Left colon (tissue), 2 donors: ENCODE measurements at places on chromosomes 4 and X. TPM values are rescaled to one million over a fixed set of nuclear protein-coding genes. Genes with fewer than 3 reads are reported as not detected.

TRIM75 gene
- not detected for total RNA-seq

LETM1 gene
- total RNA-seq = 112 TPM

UCHL1 gene
- total RNA-seq = 4.4 TPM

EMCN gene
- 2.5 TPM for total RNA-seq

DNA sequence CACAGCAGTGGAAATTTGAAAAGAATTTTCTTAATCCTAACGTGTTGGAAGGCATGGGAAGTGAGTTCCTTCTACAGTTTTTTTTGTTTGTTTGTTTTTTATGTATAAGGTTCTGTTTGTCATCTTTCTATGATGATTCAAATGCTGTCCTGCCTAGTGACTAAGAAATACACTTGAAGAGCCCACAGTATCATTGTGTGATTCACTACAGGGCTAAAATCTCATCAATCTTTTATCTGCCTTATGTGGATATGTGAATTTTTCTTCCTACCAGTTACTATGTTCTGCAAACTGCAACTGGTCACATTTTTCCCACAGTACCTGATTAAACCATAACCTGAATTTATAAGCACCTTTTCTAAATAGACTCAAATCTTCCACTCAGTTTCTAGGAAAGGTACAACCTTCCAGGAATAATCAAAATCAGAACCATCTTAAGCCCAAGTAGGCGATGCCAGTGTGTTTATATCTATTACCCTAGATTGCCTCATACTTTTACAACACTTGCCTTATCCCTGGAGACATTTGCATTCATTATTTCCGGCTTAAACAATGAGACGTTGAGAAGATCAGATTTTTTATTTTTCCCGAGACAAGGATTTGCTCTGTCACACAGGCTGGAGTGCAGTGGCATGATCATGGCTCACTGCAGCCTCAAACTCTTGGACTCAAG, 214.6 kb upstream of the GALNT7 start:
- DNase-seq = no peak

GRCh38 chr4:26410385-26411293, 79.6 kb downstream of the CCKAR start:
- DNase-seq = no peak

DNA sequence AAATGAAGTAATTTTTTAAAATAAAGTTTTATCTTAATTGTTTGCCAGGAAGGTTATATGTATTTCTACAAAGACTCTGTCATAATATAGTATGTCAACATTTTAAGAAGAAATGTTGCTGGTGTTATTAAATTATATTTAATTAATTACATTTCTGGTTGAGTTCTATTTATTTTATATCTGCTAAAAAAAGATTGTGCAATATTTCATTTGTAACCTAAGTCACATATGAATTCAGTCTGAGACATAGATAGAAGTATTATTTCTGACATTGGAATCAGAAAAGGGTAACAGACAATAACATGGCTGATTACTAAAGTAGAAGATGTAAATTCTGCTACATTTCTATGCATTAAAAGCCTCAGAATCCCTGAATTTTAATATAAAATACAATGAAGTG, 1985.1 kb downstream of the C4orf33 start:
- no peak for DNase-seq

- DNase-seq = no peak
Observed at GRCh38 chrX:39504227-39504626, 593.5 kb downstream of the BCOR start.

GRCh38 chr4:24521544-24521943, 62.8 kb downstream of the DHX15 start:
- no peak for DNase-seq

DNA sequence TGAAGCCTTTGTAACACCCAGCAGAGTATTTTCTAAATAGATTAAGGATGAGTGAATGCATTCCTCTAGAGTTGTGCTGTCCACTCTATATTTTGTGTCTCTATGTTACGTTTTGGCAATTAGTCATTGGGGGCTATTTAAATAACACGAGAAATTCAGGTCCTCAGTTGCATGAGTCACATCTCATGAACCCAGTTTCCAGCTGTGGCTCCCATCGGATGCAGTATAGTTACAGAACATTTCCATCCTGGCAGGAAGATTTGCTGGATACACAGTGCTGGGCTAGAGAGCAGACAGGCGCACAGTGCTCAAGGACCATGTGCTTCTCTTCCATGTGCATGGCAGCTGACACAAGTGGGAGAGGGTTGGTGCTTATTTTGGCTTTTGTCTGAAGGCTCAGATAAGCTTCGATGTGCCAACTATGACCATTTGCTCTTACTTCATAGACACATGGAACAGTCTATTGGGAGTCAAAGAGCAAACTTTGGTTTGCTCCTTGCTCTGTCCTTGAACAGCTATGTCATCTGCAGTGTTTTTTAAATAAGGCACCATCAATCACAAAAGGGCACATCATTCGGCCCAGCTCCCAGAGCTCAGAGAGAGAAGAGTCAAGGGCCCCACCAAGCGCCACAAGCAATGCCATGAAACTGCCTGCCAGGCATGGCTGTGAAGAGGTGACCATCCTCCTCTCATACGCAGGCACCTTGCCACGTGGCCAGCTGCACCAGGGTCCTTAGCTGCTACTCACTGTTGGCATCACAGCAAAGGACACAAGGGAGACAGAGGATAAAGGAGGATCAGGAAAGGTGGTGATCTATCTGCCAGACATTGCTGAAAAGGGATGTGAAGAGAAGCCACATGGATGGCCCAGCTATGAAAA, 8.1 kb upstream of the STS start:
- no peak for DNase-seq

DNA sequence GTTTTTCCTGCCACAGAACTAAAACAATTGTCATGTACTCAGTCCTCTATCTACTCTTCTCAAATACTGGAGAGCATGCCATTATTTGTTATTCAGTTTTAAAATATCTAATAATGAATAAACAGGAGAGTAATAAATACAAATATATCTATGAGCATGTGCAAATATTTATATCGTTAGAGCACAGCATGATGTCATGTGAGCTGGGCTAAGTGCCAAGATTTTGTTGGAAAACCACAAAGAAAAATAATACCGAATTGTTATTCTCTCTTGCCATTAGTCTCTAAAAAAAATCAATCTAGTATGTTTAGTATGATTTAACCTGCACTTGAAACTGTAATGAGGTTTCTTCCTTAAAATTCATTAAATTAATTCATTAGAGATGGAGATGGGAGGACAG, 97.3 kb downstream of the DDX60 start:
- DNase-seq = no peak

DNA sequence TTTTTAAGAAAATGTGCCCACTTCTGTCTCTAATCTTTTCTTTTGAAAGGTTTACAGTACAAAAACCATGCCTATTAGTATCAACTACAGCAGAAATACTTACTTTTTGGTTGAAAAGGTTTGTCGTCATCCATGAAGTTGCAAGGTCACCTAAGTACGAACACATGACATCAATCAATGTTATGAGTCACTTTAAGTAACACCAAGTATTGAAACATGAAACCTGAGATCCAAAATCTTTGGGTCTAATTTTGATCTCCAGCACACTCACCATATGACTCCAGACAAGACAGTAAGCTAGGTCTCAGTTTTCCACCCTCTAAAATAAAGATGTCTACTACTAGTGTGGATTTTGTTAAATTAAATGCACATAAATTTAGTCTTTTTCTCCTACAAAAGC, 8.4 kb downstream of the ZNF280C start:
- DNase-seq = no peak

DNA sequence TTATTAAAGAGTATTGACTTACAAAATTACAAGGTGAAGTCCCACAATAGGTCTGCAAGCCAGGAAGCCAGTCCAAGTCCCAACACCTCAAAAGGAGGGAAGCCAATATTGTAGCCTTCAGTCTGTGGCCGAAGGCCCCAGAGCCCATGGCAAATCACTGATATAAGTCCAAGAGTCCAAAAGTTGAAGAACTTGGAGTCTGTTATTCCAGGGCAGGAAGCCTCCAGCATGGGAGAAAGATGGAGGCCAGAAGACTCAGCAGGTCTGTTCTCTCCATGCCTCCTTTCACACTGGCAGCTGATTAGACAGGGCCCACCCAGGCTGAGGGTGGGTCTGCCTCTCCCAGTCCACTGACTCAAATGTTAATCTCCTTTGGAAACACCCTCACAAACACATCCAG, 18.1 kb downstream of the TDO2 start:
- no peak for DNase-seq

GRCh38 chr4:100497791-100498190, 20.0 kb downstream of the EMCN start:
- no peak for DNase-seq

DNA sequence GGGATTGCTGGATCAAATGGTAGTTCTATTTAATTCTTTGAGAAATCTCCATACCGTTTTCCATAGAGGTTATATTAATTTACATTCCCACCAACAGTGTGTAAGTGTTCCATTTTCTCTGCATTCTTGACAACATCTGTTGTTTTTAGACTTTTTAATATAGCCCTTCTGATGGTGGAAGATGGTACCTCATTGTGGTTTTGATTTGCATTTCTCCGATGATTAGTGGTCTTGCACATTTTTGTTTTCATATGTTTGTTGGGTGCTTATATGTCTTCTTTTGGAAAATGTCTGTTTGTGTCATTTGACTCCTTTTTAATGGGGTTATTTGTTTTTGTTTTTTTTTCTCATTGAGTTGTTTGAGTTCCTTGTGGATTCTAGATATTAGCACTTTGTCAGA, 75.3 kb upstream of the PUDP start:
- no peak for DNase-seq

- DNase-seq = no peak
Observed at GRCh38 chrX:23737413-23737812, 5.7 kb downstream of the ACOT9 start.

DNA sequence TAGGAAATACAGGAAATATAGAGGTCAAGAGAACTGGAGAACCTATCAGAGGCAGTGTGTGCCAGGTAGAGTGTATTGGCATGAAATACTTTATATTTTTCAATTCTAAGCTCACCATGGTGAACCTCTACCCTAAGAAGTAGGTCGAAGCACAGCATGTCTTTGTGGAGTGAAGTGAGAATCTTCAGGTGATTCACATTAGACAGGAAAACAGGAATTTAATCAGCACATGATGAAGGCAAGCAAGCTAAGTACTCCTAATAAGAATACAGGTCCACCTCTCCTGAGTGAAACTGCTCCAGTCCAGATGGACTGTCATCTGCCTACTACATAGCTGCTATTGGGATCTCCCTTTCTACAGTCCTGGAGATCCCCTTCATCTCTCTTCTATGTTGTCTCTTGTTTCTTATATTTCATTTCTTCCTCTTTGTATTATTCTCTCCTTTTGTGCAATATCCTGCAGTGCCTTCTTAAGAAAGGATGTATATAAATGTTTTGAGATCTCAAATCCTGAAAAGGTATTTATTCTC, 159.0 kb downstream of the LRBA start:
- no peak for DNase-seq

- DNase-seq = no peak
Observed at GRCh38 chr4:151719956-151720334, 40.9 kb downstream of the GATB start.

DNA sequence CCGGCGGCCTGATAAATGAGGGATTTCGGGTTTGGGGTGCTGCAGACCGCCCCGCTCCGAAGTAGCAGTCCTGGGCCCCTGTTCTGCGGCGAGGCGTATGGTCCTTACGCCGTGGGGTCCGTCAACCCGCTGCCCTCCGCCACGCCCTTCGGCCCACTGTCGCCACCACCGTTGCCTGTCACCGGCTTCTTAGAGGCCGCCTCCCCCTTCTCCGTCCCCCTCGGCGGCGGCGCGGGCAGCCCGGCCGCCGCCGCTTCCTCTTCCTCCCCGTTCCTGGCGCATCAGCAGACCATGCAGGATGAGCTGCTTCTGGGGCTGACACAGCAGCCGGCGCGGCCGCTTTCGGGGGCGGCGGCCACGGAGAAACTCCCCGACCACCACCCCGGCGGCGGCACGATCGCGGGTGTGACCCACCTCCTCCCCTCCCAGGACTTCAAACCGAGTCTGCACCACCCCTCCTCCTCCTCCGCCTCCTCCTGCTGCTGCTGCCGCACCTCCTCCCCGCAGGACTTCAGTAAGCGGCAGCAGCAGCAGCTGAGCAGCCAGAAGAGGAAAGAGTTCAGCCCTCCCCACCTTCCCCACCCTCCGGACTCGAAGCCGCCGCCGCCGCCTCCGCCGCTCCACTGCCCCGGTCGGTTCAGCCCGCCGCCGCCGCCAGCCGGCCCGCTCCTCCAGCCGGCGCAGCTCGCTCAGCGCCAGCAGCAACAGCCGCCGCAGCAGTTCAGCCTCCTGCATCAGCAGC, 549 bp downstream of the CPEB2 start:
- peak; percentile 78 for DNase-seq

GRCh38 chrX:51837921-51838320, 55.5 kb upstream of the MAGED1 start:
- DNase-seq = peak; percentile 67

DNA sequence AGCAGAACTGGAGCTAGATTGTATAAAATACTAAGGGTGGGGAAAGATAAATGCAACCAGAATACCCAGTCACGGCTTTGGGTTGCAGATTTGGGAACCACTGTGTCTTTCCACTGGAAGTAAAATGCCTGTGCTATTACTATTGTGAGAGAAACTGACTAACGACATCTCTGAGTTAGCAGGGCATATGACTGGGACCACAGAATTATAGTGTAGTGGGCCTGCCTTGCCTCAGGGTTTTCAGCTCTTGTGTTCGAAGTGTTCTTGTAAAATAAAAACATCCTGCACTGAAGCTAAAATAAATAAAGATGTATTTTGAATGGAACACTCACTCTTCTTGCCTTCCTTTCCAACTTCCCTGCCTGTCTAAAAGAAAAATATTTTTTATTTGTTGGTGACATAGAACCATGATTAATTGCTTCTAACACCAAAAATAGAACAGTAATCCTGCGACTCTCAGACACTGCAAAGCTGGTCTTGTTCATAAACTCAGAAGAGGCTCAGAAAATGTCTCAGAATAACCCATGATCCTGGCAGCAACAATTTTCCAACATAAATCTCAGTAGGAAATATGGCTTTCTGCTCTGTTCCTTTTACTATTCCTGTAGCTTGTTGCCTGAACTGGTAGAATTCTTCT, 104.2 kb downstream of the FAM47B start:
- DNase-seq = no peak

- no peak for DNase-seq
Observed at GRCh38 chr4:114019276-114019968, 40.0 kb upstream of the ARSJ start.

DNA sequence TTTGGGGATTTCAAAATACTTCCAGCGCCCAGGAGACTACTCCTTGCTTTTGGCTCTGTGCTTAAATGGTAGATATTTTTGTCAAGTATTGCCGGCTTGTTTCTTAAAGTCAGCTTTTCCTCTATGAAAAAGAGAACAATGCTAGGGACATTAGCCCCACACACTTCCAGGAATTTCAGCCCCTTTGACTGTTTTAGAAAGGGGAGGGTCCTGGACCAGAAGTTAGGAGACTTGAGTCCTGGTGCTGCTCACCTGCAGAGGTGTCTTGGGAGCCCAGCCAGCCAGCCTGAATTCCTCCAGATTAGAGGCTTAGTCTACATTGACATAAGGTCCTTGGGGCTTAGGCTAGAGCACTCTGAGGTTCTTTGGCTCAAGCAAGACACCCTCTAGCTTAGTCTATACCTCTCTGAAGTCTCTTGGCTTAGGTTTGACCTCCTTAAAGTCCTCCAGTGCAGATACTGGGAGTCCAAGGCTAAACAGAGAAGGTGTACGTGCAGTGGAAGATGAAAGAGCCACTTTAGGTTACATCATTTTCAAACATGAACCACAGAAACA, 1.6 kb upstream of the SETD7 start:
- no peak for DNase-seq

- DNase-seq = no peak
Observed at GRCh38 chr4:142523111-142523510, 323.0 kb downstream of the INPP4B start.

- DNase-seq = no peak
Observed at GRCh38 chr4:48862661-48863060, 31.8 kb downstream of the OCIAD1 start.

- no peak for DNase-seq
Observed at GRCh38 chr4:28251831-28252230, 1391.2 kb downstream of the STIM2 start.
